ENCODE measurements at places on chromosomes 2 and 18.
A peak's percentile ranks its signal among the peaks of the same experiment; 100 is the strongest.

GRCh38 chr2:15260196-15260595, 300.9 kb downstream of the NBAS start:
- DNase-seq = no peak

DNA sequence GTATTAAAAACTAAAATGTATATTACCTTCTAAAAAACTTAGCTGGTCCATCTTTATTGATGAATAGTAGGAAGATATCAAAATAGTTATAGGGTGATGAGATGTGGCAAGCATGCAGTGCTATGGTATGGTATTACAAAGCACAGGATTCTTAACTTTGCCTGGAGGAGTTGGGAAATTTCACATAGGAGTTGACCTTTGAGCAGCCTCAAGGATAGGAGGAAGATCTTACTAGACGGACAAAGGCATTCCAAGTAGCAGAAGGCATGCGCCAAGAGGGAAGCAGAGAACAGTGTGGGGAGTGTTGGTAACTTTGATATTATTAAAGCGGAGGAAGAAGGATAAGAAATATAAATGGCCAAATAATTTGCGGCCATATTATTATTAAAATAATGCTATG, 60.0 kb downstream of the TTC21B start:
- no peak for DNase-seq

GRCh38 chr2:235560345-235560744, 66.5 kb downstream of the AGAP1 start:
- no peak for DNase-seq

- DNase-seq = no peak
These were observed 211.6 kb upstream of the TNP1 start for GRCh38 chr2:217071416-217071815.

GRCh38 chr2:174903264-174903556, 102.0 kb downstream of the CHN1 start:
- DNase-seq = no peak

- DNase-seq = no peak
These were observed 4.1 kb upstream of the PRKCE start for GRCh38 chr2:45647356-45647755.

GRCh38 chr2:107325981-107326786, 440.2 kb upstream of the ST6GAL2 start:
- peak; percentile 66 for DNase-seq

DNA sequence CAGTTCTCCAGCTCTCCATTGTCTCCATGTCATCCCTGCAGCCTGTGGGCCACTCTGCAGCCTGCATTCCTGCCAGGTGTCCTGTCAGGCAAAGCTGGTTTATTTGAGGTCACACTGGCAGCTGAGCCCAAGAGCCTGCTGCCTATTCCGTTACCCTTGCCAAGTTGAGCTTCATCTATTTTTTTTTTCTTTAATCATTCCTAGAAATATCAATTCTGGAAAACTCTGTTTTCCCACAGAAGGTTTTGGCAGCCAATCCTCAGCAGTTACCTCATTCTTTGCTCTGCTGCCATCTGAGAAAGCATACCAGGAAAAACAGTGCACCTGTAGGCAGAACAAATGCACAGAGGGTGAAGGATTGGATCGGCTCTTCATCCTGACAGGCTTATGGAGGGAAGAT, 411.0 kb upstream of the ACVR2A start:
- no peak for DNase-seq

GRCh38 chr2:27822049-27822448, 50.5 kb downstream of the MRPL33 start:
- DNase-seq = no peak

DNA sequence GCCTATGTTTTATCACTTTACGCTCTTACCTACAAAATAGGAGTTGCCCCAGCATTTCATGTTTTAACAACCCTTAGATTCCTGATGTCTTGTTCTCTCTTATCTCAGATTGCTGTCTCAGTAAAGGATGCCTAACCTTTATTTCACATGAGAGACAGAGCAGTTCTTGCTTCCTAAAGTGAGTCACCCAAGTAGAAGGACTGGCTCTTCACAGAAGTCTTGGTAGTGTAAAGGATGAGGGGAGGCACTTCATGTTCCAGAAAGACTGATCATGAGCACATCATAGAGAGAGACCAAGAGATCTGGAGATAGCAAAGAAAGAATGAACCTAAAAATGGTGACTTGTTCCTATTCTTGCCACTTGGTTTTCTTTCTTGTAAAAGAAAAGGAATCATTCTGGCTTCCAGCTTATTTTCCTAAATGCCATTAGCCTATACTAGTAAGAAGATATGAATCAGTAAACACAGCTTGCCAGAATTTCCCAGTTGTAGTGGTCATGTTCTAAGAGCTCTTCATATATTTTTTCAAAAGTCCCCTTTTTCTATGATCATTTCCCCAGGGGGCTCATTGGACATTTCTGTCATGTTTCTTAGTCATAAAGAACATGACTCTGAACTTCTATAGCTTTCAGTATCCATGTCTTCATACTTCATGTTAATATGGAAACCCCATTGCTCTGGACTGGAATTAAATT, 54.9 kb downstream of the MAPRE2 start:
- no peak for DNase-seq

- DNase-seq = peak; percentile 73
These were observed 85.2 kb upstream of the NDUFV2 start for GRCh38 chr18:9017167-9017904.

DNA sequence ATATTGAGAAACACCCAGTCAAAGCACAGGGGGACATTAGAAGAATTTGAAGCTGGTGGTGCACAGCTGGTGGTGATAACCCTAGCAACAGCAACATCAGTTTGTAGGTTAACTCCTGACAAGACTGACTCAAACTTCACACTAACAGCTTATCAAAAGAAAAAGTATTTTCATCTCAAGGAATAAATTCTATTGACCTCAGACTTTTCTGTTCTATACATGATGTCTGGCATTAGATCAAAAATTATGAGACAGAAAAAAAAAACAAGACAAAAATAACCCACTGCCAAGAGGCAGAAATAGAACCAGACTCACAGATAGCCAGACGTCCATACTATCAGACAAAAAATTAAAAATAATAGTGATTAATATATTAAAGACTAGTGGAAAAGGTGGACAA, 126.1 kb downstream of the COL6A3 start:
- DNase-seq = no peak

DNA sequence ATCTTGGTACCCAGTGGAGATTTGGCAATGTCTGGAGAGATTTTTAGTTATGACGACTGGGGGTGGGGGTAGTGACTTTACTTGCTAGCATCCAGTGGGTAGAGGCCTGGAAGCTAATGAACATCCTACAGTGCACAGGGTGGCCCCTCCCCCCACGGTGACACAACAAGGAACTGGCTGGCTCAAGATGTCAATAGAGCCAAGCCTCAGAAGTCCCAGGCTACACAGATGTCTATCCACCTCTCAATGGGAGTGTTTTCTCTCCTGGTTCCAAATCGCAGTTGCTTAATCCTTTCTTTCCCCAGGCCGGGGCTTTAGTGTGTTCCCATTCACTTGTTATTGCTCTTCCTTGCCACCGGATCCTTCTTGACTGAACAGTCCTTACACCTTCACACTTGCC, 9.3 kb upstream of the CCBE1 start:
- DNase-seq = no peak

DNA sequence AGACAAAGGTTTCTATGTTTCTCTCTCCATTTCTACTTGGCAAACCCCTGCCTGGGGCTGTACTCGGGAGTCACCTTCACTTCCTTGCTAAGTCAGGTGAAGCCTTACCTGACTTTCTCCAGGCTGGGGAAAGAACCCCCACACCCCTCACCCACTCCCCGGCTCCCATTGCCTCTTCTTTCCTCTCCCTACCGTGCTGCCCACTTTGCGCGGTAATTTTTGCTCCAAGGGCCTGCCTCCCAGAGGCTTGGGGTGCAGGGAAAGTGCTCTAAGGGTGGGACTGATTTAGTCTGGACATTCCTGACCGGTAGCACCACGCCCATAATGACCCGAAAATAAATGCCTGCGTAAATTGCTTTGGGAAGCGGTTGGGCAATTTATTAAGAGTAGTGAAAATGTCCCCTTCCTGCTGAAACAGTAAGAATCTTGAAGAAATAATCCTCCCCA, 49.1 kb upstream of the ATP6V1B1 start:
- DNase-seq = no peak

- DNase-seq = no peak
These were observed 21.6 kb downstream of the INPP5D start for GRCh38 chr2:233081731-233082221.

DNA sequence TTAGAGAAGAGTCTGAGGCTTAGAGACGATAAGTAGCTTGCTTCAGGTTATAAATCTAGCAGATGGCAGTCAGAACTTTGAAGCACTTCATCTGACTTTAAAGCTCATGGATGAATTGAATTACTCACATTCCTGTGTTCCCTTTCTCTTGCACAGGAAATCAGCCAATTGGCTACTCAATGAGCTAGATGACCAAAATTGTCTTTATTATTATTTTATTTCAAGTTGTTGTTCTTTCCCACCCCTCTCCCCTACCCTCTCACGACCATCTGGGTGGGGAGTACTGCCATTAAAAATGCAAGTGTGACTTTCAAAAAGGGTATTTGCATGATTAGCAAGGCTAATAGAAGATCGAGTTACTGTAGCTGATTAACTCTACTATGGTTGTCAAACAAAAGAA, 491.1 kb downstream of the NR4A2 start:
- no peak for DNase-seq

- DNase-seq = no peak
These were observed 27.3 kb downstream of the CCDC141 start for GRCh38 chr2:179022685-179023084.

- DNase-seq = peak; percentile 18
These were observed 170.9 kb downstream of the INHBB start for GRCh38 chr2:120516679-120517314.

- DNase-seq = no peak
These were observed 56.2 kb downstream of the CYP27C1 start for GRCh38 chr2:127163921-127164320.

GRCh38 chr2:133624551-133624950, 56.3 kb upstream of the NCKAP5 start:
- DNase-seq = no peak

DNA sequence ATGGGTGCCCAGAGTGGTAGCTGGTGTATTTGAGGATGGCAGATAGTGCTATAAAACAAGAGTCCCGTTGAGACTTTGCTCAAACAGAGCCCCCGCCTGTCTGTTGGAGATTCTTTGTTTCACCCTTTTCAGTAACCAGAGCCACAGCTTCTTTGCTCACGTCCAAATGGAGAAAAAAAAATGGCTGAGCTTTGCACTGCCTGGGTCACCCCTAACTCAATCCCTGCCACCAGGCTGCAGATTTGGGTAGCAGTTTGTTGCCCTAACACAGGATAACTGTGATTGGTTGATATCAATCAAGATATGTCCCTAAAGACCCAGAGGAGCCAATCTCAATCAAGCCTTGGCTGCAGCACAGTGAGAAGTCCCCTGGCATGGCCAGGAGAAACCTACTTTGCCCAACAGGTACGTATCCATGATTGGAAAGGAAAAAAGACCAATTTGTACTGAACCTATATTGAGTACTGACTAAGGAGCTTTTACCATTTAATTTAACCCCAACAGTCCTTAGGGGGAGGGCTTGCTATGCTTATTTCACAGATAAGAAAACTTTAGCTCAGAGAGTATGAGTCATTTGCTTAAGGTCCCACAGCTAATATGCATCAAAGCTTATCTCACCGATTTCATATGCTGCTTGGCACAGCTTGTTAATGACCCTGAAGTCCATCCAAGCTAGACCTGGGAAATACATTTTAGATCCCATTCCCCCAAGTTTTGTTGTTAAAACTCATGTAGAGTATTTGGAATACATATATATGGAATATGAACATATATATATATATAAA, 72.0 kb upstream of the SH3BP4 start:
- DNase-seq = peak; percentile 10

- DNase-seq = no peak
These were observed 537.7 kb upstream of the PKDCC start for GRCh38 chr2:41510108-41510507.

GRCh38 chr2:230439590-230439989, 23.6 kb downstream of the SP100 start:
- DNase-seq = no peak

DNA sequence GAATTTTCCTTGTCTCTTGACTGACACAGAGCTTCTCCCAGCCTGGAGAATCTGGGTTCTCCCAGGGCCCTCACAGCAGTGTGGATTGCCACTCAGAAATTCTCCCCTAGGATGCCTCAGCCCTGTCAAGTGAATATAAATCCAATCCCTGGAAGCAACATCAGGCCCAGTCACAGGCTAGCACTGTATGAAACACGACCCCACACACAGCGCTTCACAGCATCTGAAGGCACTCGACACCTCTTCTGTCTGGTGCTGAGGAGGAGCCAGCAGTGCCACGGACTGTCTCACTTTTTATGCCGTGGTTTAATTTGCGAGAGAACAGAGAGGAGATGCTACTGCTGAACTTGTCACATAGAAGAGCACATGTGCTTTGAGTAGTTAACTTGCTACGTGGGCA, 164.5 kb downstream of the NAPG start:
- DNase-seq = no peak

DNA sequence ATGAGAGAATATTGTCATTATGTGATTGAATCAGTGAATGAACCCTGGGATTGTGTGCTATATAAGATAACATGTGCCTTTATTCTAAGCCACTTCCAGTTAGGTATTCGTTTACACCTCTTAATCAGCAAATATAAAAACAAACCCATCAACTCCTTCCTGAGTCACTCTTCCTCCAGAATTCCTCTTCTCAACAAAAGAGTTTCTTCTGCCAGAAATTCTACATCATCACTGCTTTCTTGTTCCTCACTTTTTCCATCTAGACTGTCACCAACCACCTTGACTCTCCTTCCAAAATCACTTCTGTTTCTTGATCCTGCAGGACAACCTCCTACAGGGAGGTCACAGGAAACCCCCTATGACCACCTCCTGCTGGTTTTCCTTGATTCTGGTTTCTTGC, 261.4 kb downstream of the CYP26B1 start:
- DNase-seq = no peak

DNA sequence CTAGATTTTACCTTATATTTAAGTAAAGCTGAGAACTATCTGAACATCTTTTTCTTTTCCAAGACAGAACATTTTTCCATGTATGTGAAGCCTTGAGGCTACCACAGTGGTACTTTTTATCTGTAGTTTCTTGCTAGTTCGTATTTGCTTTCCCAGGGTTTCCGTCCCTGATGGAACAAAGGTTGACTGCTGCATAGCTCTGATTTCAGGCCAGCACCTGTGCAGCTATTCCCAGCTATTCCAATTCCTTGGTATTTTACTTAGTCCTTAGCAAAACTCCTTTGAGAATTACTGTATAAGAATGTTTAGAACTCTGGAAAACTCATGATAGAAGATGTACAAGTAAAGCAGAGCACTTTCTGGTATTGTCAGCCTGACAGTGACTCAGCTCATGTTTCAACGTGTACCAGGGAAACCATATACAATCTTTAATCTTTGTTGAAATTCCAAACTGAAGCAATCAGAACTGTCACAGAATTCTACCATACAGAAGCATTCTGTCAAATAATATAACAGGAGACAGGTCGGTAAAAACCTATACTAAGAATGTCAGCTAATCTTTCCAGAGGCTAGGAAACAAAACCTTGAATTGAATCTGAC, 162.2 kb downstream of the PKP4 start:
- DNase-seq = no peak
